ENCODE measurements at places on chromosomes 1 and 21. TPM values are rescaled to one million over a fixed set of nuclear protein-coding genes. Genes with fewer than 3 reads are reported as not detected.

The TSPEAR gene
- not detected for total RNA-seq

DNA sequence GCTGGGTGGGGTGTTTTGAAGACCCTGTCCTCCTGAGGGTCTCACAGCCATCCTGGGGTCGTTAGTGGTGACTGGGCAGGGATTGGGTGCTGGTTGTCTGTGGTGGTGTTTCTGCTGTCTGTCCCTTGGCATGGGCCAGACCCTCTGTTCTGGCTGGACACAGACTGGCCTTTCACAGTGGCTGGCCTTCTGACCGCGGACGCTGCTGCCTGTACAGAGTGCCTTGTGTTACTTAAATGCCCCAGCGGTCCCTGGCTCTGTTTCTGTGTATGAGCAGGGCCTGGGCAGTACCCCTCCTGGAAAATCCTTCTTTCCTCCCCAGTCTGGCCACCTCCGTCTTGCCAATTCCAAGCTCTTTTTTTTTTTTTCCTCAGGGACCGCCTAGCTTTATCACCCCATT, 50.9 kb downstream of the SH3BGR start:
- H3K4me3 ChIP-seq, result no peak overlapping the region
- H3K36me3 ChIP-seq, result no peaks in the 10 kb centered on the region
- H3K27me3 ChIP-seq, result no peaks in the 10 kb centered on the region
- H3K27ac ChIP-seq, result no peak overlapping the region
- H3K4me1 ChIP-seq, result no peaks in the 10 kb centered on the region

- no peaks in the 10 kb centered on the region for H3K27me3 ChIP-seq
- H3K4me1 ChIP-seq, result no peaks in the 10 kb centered on the region
- H3K36me3 ChIP-seq, result no peaks in the 10 kb centered on the region
- no peak for DNase-seq
These were observed 229.3 kb downstream of the USH2A start for GRCh38 chr1:216193839-216194443.

DNA sequence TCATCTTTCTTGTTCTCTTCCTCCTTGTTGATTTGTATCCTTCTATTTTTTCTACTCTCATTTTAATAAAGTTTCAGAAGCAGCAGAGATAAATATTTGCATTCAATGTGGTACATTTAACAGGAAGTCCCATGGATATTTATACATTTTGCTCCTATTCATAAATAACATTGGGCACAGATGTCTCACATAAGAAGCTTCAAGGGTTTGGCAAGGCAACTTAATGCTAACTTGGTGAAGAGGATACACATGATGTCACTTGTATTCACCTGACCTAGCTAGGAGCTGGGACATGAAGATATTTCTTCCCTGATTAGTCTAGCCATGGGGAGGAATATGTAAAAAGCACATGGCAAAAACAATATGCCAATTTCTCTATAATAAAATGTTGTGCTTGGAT, 65.1 kb upstream of the DUSP10 start:
- H3K36me3 ChIP-seq, result no peaks in the 10 kb centered on the region
- no peak for DNase-seq
- no peaks in the 10 kb centered on the region for H3K27me3 ChIP-seq
- no peak overlapping the region for H3K4me3 ChIP-seq
- no peak overlapping the region for H3K27ac ChIP-seq
- H3K4me1 ChIP-seq, result no peaks in the 10 kb centered on the region

DNA sequence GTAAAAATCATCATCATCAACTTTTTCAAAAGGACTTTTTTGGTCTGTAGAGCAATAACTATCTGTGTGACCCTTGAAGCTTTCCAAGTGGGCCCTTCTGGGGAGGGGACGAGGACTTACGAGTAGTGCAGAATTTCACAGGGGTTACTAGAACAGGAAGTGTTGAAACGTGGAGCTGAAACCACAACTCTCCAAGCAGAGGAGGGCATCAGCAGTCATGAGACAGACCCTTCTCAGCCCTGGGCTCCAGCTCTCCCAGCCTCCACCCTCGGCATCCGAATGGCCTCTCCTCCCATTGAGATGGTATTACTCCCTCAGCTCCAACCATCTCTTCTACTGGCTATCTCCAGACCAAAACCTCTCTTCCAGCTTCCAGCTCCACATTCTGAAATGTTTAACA, 3.6 kb downstream of the FAM89A start:
- no peaks in the 10 kb centered on the region for H3K36me3 ChIP-seq
- no peak for DNase-seq
- H3K4me1 ChIP-seq, result peaks cover 8% of the 10 kb centered on the region
- H3K27ac ChIP-seq, result no peak overlapping the region
- no peak overlapping the region for H3K4me3 ChIP-seq

The FCRL2 gene
- not detected for total RNA-seq

DNA sequence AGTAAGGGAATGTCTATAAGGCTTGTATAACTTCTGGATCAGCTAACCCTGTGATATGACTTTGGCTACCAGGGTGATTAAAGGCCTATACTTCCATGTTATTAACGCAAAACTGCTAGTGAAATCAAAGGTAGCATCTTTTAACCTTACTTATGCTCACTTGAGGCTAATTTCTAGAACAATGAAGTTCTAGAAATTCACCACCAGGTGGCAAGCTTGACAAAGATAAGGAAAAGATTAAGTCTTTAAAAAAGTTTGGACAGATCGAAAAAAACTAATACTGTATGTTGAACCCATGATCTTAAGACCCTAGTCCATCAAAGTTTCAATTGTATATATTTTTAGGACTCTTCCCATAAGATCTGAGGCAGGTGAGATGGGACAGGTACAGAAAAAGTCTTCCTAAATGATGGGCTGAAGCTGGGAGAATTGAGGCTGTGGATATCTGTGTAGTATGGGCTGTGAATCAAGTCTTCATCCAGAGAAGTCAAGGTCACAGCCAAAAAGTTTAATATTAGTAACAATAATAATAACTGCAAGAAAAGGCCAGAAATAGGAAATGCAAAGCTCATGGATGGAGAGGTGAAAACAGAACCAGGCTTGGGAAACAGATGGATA, 18.8 kb downstream of the KYAT3 start:
- H3K27ac ChIP-seq, result no peak overlapping the region
- DNase-seq, result no peak
- no peak overlapping the region for H3K4me3 ChIP-seq
- no peaks in the 10 kb centered on the region for H3K27me3 ChIP-seq

- no peak for DNase-seq
- no peak overlapping the region for H3K27ac ChIP-seq
- no peaks in the 10 kb centered on the region for H3K4me1 ChIP-seq
- no peaks in the 10 kb centered on the region for H3K36me3 ChIP-seq
These were observed 228.1 kb downstream of the C1orf94 start for GRCh38 chr1:34404804-34405203.

GRCh38 chr1:239844833-239845232, 246.8 kb upstream of the FMN2 start:
- no peaks in the 10 kb centered on the region for H3K4me1 ChIP-seq
- H3K27ac ChIP-seq, result no peak overlapping the region
- no peak overlapping the region for H3K4me3 ChIP-seq
- no peak for DNase-seq
- no peaks in the 10 kb centered on the region for H3K27me3 ChIP-seq

- no peaks in the 10 kb centered on the region for H3K4me1 ChIP-seq
- DNase-seq, result no peak
- H3K27me3 ChIP-seq, result no peaks in the 10 kb centered on the region
- H3K4me3 ChIP-seq, result no peak overlapping the region
These were observed 140.5 kb downstream of the SPATA46 start for GRCh38 chr1:162236201-162236600.

The MROH7 gene
- total RNA-seq, result 9.3 TPM

All from ovary (tissue), 10 donors.